T-helper 2 cell treated with Interferon-gamma antibody and Interleukin-4, amounts not matched to agents 100 ng/mL and 5 ng/mL, for 36 hours (primary cell): ENCODE measurements at places on chromosomes 3 and 15. TPM values are rescaled to one million over a fixed set of nuclear protein-coding genes. Genes with fewer than 3 reads are reported as not detected.

ACP3 gene
- total RNA-seq, result not detected in 2 replicates

RASA2 gene
- total RNA-seq, result 40.6 and 43.1 TPM in 2 replicates

CASR gene
- 0.02 TPM in 1 of 2 replicates, not detected in the other for total RNA-seq

POC1A gene
- 28.4 and 28.9 TPM in 2 replicates for total RNA-seq

SLC9A9 gene
- 13.4 and 15.8 TPM in 2 replicates for total RNA-seq

CEP19 gene
- 5.8 and 7.6 TPM in 2 replicates for total RNA-seq

CAND2 gene
- total RNA-seq, result 1.1 and 1.7 TPM in 2 replicates

CHDH gene
- 8.7 and 12.1 TPM in 2 replicates for total RNA-seq

CAPN3 gene
- total RNA-seq, result 3.1 and 4.7 TPM in 2 replicates

GOLGA8J gene
- total RNA-seq, result 0.45 TPM in 1 of 2 replicates, not detected in the other

RHCG gene
- total RNA-seq, result not detected in 2 replicates

CCDC39 gene
- total RNA-seq, result not detected in 2 replicates

PEX5L gene
- total RNA-seq, result 0.57 TPM in 1 of 2 replicates, not detected in the other

ILDR1 gene
- total RNA-seq, result 0.43 TPM in 2 replicates

ATP13A5 gene
- not detected in 2 replicates for total RNA-seq

DTX3L gene
- 116 and 117 TPM in 2 replicates for total RNA-seq

GOLGA8M gene
- total RNA-seq, result 3.9 and 4.4 TPM in 2 replicates

SCN5A gene
- 0.02 TPM in 1 of 2 replicates, not detected in the other for total RNA-seq

PRSS50 gene
- total RNA-seq, result not detected in 2 replicates

ZBTB47 gene
- 0.11 and 0.32 TPM in 2 replicates for total RNA-seq

CHRM5 gene
- total RNA-seq, result not detected in 2 replicates

SAXO2 gene
- 0.68 and 1.2 TPM in 2 replicates for total RNA-seq

RTP4 gene
- 12.9 and 13.0 TPM in 2 replicates for total RNA-seq
